Ecto neural progenitor cell (in vitro differentiated cells): ENCODE measurements at places on chromosomes 2 and 18.

GRCh38 chr2:106956879-106957278 is 70.9 kb upstream of the ST6GAL2 start:
- DNase-seq, result no peak

DNA sequence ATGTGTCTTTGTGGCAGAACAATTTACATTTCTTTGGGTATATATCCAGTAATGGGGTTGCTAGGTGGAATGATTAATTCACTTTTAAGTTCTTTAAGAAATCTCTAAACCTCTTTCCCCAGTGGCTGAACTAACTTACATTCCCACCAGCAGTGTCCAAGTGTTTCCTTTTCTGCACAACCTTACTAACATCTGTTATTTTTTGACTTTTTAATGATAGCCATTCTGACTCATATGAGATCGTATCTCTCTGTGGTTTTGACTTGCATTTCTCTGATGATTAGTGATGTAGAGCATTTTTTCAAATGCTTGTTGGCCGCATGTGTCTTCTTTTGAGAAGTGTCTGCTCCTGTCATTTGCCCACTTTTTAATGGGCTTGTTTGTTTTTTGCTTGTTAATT is 43.1 kb upstream of the PTH2R start:
- DNase-seq, result no peak

DNA sequence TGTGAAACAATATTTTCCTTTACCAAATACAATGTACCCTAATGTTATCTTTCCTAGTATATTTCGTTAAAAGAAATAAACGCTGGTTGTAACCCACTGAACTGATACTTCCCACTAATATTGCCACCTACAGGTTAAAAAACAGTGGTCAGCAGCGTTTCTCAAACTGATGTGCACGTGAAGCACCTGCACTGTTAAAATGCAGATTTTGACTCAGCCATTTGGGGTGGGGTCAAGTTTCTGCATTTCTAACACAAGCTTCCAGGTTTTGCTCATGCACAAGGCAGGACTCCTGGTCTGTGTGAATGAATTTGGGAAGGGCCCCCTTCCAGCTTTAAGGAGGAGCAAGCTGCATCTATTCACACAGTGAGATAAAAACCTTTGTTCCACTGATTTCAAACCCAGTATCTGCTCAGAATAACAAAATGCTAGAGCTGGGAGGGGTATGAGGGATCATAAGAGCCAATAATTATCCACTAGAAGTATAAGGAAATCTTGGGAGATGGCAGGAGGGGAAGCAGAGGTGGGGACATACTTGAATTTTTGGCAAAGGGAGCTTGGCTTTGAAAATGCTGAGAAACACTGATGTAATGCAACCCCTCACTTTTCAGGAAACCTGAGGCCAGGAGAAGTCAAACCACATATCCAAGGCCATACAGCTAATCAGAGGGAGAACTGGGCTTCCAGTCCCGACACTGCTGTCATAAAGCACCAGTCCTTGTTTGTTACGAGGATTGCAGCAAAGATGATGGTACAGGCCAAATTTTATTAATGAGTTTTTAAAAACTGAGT is 116.2 kb downstream of the RBMS1 start:
- DNase-seq, result no peak

DNA sequence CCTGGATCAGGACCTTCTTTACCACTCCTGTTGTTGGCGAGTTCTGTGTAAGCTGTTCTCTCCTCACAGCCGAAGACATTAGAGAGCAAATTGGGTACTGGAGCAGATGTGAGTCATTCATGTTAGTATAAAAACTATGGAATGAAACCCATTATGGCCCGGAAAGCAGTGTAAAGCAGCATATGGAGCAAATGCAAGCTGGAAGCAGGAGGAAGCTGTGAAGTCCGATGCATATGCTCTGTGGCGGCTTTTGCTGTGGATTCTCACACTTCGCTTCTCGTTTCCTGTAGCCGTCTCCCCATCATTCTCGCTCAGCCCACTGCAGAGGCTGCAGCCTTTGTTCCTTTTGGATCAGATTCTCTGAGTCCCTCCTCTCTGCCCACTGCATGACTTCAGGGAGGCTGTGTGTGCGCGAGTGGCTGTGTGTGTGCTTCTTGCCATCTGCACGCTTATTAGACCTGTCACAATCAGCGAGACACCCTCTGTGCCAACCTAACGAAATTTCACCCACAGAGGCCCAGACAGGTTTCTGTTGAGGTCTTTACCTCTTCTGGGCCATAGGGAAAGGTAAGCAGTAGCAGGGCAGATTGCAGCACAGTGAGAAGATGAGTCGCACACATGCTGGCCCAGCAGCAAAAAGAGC is 3.3 kb upstream of the GALNT14 start:
- no peak for DNase-seq

- no peak for DNase-seq
Measured at GRCh38 chr2:214014551-214015220, 396.2 kb upstream of the VWC2L start.

DNA sequence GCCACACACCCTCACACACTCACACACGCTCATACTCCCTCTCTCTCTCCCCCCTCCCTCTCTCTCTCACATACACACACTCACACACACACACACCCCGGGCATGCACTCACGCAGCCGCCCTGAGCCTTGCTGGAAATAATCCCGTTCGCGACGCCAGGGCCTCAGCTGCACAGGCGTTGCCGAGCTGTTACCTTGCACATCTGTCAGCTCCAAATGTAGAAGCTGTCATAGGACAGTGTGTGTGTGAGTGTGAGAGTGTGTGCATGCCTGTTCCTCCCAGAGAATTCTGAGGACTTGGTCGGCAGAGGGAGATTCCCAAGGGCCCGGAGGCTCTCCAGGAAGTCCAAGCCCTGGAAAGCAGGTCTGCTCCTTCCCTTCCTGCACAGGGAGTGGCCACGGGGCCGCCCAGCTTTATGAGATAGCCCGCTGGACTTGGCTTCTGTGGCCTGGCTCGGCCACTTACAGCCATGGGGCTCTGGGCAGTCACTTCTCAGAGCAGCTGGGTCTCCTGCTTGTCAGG is 8.6 kb downstream of the SPR start:
- peak; percentile 59 for DNase-seq

DNA sequence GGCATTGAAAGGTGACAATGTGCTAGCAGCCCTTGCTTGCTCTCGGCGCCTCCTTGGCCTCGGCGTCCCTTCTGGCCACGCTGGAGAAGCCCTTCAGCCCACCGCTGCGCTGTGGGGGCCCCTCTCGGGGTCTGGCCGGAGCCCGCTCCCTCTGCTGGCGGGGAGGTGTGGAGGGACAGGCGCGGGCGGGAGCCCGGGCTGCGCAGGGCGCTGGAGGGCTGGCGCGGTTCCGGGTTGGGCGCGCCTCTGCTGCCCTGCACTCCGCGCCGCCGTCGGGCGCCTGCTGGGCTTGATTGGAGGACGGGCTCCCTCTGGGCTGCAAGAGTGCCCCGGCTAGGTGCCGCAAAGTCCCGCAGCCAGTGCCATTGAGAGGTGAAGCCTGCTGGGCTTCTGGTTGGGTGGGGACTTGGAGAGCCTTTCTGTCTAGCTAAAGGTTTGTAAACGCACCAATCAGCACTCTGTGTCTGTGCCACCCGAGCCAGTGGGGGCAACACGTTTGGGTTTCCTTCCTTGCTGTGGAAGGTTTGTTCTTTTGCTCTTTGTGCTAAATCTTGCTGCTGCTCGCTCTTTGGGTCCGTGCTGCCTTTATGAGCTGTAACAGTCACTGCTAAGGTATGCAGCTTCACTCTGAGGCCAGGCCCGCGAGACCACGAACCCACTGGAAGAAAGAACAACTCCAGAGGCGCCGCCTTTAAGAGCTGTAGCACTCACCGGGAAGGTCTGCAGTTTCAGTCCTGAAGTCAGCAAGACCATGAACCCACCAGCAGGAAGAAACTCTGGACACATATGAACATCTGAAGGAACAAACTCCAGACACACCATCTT is 14.8 kb upstream of the IMP4 start:
- DNase-seq, result peak; percentile 71

DNA sequence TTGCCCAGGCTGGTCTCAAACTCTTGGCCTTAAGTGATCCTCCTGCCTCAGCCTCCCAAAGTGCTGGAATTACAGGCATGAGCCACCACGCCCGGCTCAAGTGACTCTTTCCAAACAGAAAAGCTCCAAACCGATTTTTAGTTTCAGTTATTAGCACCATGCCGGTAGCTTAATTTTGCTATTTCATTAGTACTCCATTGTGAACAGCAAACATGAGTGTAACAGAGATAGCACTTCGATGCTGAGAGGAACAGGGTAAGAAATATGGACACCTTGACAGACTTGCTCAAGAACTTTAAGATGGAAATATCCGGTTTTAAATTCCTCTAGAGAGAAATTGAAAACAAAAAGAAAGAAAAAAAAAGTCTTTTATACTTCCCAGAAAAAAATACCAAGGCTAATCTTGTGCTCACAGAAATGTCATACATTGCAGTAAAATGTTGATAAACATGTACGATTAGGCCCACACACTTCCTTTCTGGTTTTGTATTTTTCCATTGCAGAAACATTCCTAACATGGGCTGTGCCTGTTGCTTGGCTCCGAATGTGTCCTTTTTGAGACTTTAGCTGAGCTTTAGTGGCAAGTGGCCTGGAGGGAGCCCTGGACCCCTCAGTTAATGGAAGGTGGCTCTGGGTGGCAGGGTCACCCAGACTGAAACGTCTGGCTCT is 18.3 kb downstream of the FHL2 start:
- DNase-seq, result no peak

- DNase-seq, result no peak
Measured at GRCh38 chr2:198417836-198418235, 613.4 kb downstream of the PLCL1 start.

GRCh38 chr2:55970500-55970899 is 46.9 kb upstream of the EFEMP1 start:
- no peak for DNase-seq

GRCh38 chr2:135299658-135300244 is 231.3 kb downstream of the ZRANB3 start:
- no peak for DNase-seq

DNA sequence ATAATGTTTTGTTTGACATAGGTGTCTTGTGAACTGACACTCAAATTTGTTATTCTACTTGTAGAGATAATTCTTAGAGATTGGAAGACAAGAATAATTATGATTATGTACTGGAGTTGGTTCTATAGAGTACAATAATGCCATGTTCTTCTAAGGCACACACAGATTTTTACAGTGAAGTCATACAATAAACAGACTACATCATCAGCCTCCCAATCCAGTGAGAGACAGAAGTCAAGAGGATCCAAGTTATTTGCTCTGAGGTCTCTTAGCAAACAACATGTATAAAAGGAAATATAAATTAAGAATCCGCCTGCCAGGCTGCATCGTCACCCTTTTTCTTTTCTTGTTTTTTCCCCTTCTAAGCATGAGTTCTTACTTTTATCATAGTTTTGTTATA is 613.5 kb upstream of the SETBP1 start:
- no peak for DNase-seq

- no peak for DNase-seq
Measured at GRCh38 chr18:62603211-62603610, 80.4 kb downstream of the ZCCHC2 start.

GRCh38 chr2:183348492-183348891 is 224.2 kb downstream of the NUP35 start:
- DNase-seq, result no peak

DNA sequence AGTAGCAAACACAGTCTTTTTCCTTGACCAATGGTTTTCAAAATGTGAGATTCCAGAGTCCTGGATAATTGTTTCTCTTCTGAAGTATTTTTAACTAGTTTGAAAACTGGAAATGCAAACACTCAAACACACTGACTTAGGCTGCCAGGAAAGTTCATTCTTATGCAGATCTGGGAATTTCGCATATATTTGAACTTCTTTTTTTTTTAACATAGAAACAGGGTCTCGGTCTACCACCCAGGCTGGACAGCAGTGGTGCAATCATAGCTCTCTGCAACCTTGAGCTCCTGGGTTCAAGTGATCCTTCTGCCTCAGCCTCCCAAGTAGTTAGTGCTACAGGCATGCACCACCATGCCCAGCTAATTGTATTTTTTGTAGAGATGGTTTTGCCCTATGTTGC is 79.6 kb downstream of the DYM start:
- no peak for DNase-seq

GRCh38 chr2:26772064-26773001 is 8.2 kb downstream of the SLC35F6 start:
- no peak for DNase-seq

DNA sequence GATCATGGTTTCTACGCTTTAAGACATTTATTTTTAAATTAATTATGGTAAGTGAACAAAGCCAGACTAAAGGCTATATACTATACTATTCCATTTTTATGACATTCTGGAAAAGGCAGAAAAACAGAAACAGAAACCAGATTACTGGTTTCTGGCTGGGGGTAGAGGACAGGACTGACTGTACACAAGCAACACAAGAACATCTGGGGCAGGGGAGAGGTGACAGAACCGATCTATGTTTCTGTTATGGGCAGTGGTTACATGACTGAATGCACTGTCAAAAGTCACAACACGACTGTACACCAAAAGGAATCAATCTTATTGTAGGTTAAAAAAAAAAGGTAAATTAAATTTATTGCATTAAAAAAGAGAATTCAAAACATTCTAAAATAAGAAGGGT is 64.7 kb downstream of the PTPN2 start:
- DNase-seq, result no peak

GRCh38 chr18:55110436-55110835 is 151.2 kb upstream of the CCDC68 start:
- DNase-seq, result no peak

GRCh38 chr2:14654835-14655282 is 22.3 kb downstream of the LRATD1 start:
- DNase-seq, result no peak

DNA sequence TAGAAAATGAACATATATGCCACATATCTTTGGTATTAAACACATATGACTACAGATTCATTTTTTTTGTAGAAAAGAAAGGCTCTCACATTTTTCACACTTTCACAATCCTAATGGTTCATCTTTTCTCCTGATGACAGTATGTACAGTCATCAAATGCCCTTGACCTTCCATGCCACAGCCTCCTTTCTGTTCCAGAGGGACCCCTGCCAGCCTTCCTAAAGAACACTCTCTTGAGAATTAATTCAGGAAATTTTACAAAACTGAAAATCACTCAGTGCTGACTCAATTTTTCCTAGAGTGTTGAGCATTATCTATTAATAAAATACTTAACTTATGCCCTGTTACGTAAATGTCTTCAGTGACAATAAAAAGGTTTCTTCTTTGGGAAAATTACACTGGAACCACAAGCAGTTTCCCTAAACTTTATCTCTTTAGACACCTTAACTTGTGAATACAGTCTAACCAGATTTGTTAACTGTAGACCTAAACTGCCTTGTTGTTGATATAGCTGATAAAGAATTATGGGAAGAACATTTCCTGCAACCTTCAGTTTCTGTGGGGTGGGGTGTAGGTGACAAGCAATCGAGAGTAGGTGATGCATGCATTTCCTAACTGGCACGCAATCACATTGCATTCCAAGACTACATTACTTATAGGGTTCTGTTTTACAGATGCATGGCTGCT is 15.3 kb upstream of the ACOXL start:
- no peak for DNase-seq

GRCh38 chr2:226874749-226875148 is 38.9 kb downstream of the RHBDD1 start:
- no peak for DNase-seq

GRCh38 chr2:109347626-109348025 is 218.6 kb downstream of the SH3RF3 start:
- DNase-seq, result no peak

- no peak for DNase-seq
Measured at GRCh38 chr2:151292546-151292945, 3.1 kb upstream of the NMI start.
